ENCODE measurements at places on chromosomes 7 and 10.

DNA sequence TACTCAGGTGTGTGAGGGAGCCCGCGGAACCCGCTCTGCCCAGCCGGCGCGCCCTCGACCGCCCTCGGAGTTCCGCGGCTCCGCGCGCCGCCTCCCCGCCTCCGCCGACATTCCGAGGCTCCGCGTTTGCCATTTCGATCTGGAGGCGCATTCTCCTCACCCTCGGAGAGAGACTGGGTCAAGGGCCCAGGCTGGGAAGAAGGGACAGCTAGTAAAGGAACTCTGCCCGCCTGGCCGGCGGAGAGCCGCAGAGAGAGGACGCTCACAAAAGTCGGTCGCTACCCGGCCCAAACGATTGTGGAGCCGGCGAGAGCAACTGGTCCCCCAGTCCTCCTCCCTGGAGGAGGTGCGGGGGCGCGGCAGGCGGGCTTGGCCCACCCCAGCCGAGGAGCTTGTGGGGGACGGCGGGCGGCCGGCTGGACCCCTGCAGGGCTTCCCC, 74.5 kb upstream of the LEP start:
- no peak for DNase-seq

- DNase-seq: no peak
Measured at GRCh38 chr10:93068411-93069244, 5.1 kb upstream of the CYP26A1 start.

- DNase-seq: no peak
Measured at GRCh38 chr7:124667312-124668153, 98.1 kb downstream of the GPR37 start.

- DNase-seq: no peak
Measured at GRCh38 chr7:14687777-14688176, 214.8 kb downstream of the DGKB start.

DNA sequence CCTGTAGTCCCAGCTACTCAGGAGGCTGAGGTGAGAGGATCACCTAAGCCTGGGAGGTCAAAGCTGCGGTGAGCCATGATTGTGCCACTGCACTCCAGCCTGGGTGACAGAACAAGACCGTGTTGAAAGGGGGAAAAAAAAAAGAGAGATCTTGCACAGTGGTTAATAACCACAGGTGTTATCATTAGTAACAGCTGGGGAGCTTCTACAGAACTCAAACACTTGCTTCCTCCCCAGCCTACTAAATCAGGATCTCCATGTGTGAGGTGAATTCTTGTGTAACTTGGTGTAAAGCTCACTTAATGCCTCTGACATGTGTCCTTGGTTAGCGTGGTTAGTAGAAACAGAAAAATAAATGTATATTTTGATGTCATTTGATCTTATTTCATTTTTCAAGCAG, 43.9 kb upstream of the BMS1 start:
- no peak for DNase-seq

- no peak for DNase-seq
Measured at GRCh38 chr10:18681971-18682411, 22.8 kb downstream of the ARL5B start.

DNA sequence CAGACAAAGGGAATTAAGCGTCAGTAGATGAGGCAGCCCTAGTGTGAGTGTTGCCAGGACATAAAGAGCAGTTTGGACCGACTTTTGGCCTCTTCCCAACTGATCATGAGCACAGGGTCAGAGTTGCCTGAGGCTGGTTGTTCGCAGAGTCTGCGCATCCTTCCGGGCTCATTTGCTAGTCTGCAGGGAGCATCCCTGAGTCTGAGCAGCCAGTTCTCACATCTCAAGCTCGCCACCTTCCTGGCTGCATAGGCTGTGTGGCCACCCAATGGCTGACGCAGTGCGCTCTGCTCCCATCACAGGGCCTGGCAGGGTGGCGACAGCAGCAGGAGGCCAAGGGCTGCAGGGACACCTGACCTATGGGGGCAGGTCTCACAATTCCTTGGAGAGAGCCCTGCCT, 5.0 kb downstream of the GAD2 start:
- no peak for DNase-seq

- DNase-seq: no peak
Measured at GRCh38 chr10:98921316-98921715, 314.3 kb downstream of the HPSE2 start.

DNA sequence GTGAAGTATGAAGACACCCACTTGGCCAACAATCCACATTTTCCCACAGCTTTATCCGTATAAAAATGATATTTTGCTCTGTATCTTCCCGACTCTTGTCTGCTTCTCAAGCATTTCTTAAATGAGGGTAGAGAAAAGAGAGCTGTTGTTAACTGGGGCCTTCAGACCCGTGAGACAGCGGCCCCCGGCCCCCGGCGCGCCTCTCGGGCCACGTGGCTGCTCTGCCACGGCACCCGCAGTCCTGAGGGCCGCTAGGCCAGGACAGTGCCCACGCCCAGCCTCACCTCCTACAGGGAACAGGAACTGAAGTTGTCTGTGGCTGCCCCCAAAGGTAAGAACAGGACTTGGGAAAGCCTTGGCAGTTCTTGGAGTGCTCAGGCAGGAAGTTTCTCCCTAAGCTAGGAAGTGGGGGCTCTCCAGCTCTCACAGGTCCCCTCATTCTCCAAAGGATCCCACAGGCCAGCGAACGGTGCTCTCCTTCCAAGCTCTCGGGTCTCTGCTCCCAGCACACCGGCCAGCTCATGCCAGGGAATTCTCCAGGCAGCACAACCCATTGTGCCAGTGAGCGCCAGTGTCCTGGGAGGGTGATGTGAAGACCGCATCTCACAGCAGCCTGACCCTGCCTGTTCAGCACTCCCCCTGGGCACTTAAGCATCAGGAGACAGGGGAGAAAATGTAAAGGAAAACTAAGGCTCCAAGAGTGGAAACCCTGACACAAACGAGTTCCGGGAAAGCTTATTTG, 230.3 kb upstream of the PFKP start:
- DNase-seq: no peak

DNA sequence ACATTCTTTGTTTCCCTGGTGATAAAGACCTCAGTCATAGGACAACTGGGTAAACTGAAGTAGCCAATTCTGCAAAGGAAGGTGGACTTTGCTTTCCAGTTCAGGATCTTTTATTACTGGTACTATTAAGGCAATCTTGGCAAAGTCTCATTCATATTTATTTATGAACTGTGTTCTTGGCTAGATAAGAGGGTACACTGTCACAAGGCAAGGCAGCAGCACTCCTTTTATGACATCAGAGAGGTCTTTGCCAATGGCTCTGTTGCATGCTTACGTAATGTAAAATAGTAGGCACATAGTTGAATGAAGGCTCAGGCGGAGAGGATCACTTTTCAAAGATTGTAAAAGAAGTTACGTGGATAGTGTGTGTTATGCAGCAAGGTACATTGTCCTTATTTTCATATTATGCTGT, 63.7 kb upstream of the PDK4 start:
- DNase-seq: no peak

GRCh38 chr10:30396698-30397097, 37.3 kb upstream of the MAP3K8 start:
- DNase-seq: no peak

GRCh38 chr7:141333459-141333858, 217.8 kb upstream of the AGK start:
- DNase-seq: no peak

GRCh38 chr7:33452805-33453502, 323.6 kb downstream of the BBS9 start:
- no peak for DNase-seq

- no peak for DNase-seq
Measured at GRCh38 chr7:36355490-36355889, 34.2 kb upstream of the ANLN start.

- DNase-seq: peak; percentile 48
Measured at GRCh38 chr7:102287111-102287980, 678 bp downstream of the SH2B2 start.

DNA sequence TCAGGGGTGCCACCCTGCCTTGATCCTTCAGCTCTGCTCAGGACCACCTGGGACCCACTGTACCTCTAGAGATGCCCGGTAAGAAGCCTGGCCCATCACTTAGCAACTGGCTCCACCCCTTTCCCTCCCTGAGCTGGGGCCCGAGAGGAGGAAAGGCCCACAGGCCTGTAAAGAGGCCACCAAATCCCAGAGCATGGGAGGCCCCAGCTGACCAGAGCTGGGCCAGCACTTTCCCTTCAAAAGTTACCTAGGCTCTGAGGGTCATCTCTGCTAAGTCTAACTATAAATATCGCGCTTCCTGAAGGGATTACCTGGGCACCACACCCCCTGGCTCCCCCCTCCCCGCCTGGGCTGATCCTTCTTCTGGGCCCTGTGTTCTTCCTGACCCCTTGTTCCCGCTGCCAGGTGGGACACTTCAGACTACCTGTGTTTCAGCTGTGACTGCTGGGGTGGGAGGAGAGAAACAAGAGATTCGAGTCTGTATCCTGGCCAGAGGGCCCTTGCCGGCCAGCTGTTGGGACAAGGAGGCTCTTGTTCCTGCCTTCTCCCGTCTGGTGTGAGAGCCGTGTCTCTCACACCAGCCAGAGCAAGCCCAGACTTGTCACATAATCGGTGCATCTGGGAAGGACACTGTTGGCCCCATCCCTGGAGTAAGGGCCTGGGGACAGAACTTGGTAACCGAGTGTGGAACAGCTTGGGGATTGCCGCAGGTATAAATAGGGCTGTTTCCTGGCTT, 22.8 kb upstream of the ANKRD2 start:
- no peak for DNase-seq

DNA sequence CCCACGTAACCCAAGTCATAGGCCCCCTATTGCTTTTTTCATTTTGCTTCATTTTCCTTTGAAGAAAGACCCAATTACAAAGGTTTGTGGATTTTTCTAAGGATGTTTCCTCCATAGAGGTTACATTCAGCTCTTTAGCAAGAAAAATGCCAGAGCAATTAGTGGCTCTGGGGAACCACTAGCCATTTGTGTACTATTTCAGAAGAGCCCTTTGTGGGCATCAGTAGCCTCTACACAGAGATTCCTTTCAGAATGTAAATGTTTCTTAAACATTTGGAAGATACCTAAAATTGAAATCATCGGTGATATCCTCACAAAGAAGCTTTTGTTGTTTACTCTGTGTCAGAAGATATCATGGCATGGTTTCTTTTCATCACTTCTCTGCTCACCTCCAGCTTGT, 291.0 kb upstream of the KMT2E start:
- DNase-seq: no peak

GRCh38 chr10:36534471-36535002, 590.9 kb upstream of the ANKRD30A start:
- DNase-seq: peak; percentile 18

GRCh38 chr7:51224811-51225595, 91.6 kb downstream of the COBL start:
- DNase-seq: no peak

GRCh38 chr10:104349623-104350126, 4.0 kb upstream of the CFAP58 start:
- peak; percentile 42 for DNase-seq

GRCh38 chr7:100483722-100484672, at the start of gene NYAP1:
Gene NYAP1, plus strand, starts transcription at chr7:100483927. Its CDS starts 1,385 bp downstream, at chr7:100485312.
- DNase-seq: peak; percentile 47

- DNase-seq: no peak
Measured at GRCh38 chr7:120738816-120739215, 119.1 kb downstream of the TSPAN12 start.

- no peak for DNase-seq
Measured at GRCh38 chr10:125257521-125258108, 97.3 kb upstream of the CTBP2 start.

- DNase-seq: peak; percentile 55
Measured at GRCh38 chr7:7103343-7104313, 78.7 kb upstream of the C1GALT1 start.

DNA sequence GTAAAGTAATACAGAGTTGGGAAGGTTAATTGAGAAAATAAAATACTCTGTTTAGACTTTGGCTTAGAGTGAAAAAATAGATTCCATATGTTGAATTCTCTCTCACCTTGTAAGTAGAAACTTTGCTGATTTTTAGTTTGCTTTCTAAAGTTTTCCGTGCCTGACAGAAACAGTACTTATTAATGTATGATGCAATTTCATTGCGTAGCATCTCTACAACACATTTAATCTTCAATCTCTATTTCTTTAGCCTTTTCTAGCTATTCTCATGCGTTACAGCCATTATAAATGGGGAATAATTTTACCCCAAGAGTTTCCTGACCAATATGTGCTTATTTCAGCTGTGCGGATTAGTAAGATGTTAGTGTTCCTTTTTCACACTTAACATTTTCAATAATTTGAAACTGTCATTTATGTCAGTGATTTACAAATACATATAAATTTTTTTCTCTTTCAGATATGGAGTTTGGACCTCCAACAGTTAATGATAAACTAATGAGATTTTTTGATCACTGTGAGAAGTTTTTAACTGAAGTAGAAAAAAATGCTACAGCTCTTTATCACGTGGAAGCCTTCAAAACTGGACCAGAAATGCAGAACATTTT, 3.3 kb downstream of the MINPP1 start:
- DNase-seq: no peak

DNA sequence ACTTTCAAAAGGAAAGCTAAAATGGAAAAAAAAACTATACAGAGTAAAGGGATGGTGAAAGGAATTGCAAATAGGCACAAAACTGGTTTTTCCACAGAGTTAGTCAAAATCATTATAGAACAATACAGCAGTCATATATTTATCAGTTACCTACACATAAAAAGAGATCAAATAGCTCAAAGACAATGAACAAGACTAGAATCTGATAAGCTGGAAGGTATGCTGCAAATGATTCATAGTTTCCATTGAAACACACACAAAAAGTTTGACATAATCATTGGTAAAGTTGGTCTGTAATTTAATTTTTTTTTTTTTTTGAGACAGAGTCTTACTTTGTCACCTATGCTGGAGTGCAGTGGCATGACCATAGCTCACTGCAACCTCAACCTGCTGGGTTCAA, 92.4 kb upstream of the SGCE start:
- DNase-seq: no peak

- no peak for DNase-seq
Measured at GRCh38 chr10:130615457-130615856, 479.3 kb downstream of the GLRX3 start.

- DNase-seq: no peak
Measured at GRCh38 chr10:126060261-126060931, 164.0 kb downstream of the FANK1 start.

DNA sequence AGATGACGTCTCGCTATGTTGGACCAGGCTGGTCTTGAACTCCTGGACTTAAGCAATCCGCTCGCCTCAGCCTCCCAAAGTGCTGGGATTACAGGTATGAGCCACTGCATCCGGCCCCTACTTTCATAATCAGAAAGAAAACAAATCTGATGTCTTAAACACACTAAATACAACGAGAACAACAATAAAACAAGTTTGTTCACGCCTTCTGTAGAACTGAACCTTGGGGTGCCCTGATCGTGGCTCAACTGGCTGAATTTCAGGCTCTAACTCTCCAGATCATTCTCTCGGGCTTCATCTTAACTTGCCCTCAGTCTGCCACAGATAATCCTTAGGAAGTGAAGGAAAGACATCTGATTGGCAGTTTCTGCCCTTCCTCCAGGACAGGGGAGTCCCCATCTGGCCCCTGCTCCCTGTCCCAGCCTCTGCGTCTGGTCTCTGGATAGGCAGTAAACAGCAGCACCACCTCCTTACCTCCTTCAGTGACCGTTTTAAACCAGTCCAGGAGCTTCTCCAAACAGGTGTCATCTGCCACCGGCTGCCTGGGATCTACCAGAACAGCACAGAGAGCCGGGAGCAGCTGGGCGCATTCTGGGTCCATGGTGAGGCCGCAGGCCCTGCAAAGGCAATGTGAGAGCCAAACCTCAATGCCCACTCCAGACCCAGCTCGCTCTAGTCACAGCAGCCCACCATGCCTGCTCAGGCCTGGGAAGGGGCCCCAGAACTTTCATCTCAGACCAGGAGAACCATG, 1.3 kb downstream of the BRAT1 start:
- DNase-seq: no peak

All from germinal center (tissue), 1 donor.